Right atrium auricular region (tissue), 2 donors: ENCODE measurements at places on chromosomes 1 and 21. TPM values are rescaled to one million over a fixed set of nuclear protein-coding genes. Genes with fewer than 3 reads are reported as not detected.

Gene OR2T2
- total RNA-seq = not detected

DNA sequence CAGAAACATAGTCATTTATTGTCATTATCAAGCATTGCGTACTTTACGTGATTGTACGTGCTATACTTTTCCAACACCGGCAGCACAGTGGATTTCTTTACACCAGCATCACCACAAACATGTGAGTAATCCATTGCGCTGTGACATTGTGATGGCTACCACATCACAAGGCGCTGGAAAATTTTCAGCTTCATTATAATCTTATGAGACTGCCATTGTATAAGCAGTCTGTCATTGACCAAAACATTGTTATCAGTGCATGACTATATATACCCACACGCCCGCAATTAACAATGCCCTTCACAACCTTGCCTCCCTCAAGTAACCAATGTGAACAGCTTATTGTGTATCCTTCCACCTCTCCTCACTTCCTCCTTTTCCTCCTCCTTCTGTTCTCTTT, 137.6 kb downstream of the ZZZ3 start:
- no peak for DNase-seq

Gene MAP10
- 2.1 TPM for total RNA-seq

- DNase-seq = no peak
Measured at GRCh38 chr1:15962671-15963362, 13.1 kb downstream of the ZBTB17 start.

Gene MTARC1
- 4.0 TPM for total RNA-seq

Gene TMPRSS2
- not detected for total RNA-seq

Gene PRDM16
- total RNA-seq = 3.3 TPM

DNA sequence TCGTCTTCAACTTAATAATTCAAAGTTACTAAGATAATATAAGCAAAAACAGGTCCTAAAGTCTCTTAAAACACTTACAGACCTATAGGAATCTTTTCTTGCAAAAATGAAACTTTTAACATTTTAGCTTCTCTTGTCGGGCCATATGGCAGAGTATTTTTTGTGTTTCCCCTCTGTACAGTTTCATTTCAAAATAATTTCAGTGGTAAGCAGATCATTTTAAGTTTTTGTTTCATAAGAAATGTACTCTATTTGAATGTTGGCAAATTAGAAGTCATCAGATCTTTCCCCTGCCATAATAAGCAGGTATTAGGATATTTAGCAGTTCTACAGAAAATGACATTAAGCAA, 37.9 kb downstream of the RGL1 start:
- no peak for DNase-seq

Gene DCAF8
- 121 TPM for total RNA-seq

DNA sequence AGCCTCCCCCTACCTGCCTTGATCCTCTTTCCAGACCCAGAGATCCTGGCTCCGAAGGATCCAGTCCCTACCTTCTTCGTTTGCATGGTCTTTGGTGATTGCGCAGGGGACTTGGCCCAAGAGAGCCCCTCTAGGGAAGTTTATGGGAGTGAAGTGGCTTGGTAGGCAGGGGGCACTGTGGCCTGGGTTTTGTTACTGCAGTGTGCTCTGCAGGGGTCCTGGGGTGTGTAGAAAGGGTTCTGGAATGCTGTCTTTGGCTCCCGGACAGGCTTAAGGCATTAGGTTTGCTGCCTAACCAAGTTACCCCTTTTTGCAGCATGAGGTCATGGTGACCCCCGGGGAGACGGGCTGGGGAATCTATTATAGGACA, 3.8 kb downstream of the ATP8B2 start:
- DNase-seq = no peak

DNA sequence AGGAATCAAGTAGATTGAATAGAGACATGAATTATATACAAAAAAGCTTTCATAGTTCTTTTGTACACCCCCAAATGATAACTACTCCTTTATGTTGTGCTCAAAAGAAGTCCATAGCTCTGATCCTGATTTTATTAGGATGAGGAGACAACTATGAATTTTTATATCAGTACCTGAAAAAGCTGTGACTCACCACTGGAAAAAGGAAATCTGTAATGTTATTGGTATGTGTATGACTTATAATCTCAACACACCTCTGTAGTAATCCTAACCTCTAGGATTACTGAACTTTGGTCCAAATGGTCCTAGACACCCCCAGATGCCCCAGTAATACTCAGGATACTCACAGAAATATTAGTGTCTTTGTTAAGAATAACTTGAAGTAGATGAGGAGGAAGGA, 10.2 kb downstream of the PRKAB2 start:
- DNase-seq = no peak

GRCh38 chr1:172609528-172609927, 49.4 kb upstream of the FASLG start:
- DNase-seq = no peak

Gene TRABD2B
- total RNA-seq = 8.1 TPM

GRCh38 chr1:189149547-189150375, 1327.9 kb downstream of the BRINP3 start:
- no peak for DNase-seq

DNA sequence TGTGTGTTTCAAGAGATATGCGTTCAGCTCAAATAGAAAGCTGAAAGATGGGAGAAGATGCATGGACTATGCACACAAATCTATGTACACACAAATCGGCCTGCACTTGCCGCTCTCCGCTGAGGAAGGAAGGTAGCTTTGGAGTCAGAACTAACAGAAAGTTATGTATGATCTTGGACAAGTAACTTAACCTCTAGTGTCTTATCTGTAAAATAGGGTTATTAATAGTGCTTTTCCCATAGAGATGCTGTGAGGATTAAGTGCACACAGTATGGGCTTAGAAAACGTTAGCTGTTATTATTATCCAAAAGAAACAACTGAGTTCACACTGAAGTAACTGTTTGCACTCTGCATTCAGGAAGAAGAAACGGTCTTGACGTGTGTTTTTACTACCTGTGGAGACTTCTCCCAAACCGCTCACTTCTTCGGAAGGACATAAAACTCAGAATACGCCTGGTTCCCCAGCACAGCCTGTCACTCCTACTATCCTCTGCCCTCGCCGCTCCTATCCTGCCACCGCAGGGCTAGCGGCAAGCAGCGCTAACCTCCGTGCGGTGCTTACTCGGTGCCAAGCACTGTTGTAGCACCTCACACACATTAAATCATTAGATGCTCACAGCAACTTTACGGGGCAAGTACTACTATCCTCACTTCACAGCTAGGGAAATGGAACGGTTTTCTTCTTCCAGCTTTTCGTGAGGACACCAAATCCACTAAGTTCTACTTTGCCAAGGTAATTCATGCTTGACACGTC, 1.3 kb downstream of the TGFBR3 start:
- no peak for DNase-seq

GRCh38 chr1:206115791-206116190, 1.4 kb downstream of the AVPR1B start:
- peak; percentile 48 for DNase-seq

GRCh38 chr1:14667651-14667984, 69.1 kb downstream of the KAZN start:
- DNase-seq = no peak

DNA sequence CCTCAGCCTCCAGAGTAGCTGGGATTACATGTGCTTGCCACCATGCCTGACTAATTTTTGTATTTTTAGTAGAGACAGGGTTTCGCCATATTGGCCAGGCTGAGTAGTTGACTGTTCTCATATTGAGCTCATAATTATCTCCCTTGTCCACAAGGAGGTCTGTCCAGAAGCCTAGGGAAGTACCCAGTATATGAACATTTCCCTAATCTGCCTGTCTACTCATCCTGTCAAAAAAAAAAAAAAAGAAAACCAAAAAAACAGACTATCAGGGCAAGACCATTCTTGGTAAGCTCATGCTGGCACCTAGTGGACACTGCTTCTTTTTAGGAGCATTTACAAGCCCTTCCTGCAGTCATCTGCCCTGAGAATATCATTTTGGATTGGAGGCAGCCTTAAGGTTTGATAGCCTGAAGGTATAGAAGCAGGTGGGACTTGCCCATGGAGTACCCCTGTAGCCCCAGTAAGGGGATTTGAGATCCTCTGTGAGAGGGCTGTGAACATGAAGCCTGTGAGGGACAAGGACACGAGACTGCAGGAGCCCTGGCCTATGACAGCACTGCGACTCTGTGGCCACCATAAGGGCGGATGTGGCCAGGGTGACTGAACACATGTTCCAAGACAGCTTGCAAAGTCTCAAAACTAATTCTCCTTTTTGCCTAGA, 10.8 kb upstream of the DUSP12 start:
- DNase-seq = peak; percentile 69

Gene ASCL5
- total RNA-seq = not detected

Gene PCAT6
- not detected for total RNA-seq

Gene SHISA4
- total RNA-seq = 74.2 TPM

DNA sequence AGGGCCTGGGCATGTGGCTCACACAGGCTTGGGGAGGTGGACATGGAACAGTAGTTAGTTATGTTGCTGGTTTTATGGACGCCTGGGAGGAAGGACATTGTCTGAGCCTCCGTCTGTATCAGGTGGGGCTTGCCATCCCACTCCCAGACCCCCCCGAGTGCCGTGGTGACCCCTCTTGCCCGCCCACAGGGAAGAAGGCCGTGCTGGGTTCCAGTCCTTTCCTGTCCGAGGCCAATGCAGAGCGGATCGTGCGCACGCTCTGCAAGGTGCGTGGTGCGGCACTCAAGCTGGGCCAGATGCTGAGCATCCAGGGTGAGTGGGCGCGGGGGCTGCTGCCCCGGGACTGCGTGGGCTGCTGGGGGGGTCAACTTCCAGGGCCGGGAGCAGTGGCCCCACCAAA, 41.7 kb downstream of the COQ8A start:
- no peak for DNase-seq

- DNase-seq = no peak
Measured at GRCh38 chr1:58576727-58577653, at the start of gene TACSTD2. Gene TACSTD2, minus strand, starts transcription at chr1:58577252. Its CDS starts 96 bp downstream, at chr1:58577156.

DNA sequence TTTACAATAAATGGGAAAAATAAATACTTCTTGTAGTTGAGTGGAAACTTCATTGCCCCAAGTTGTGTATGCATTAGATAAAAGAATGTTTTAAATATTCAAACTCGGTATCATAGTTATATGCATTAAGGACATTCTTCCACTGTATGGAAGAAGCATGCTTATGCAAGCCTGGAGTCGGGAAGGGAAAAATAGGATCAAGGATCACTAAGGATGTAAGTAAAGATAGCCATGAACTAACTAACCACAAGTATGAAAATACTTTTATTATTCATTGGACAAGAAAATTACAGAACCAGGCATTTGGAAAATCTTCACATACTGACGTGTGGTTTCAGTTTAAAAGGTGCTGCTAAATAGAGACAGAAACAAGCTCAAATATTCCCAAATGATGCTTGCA, 26.9 kb upstream of the DPYD start:
- DNase-seq = no peak

- no peak for DNase-seq
Measured at GRCh38 chr1:52632732-52633290, at the start of gene SHISAL2A. Gene SHISAL2A, plus strand, starts transcription at chr1:52633168. Its CDS starts 326 bp downstream, at chr1:52633494.

DNA sequence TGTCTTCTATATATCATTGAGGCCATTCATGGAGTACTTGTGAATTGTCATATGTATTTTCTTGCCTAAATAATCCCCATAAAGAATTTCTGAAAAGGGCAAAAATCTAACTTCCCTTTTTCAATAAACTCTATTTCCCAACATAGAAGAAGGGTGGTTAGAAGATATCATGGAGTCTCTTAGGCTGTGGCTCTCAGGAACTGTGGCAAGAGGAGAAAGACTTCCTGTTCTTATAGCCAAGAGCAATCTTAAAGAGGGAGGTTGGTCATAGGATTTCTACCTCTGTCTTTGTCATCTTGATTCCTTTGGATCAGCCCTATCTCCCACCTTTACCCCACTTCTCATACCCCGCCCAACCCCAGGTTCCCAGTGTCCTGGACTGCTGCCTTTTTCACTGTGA, 175.8 kb downstream of the TYW3 start:
- DNase-seq = no peak

Gene ANXA9
- total RNA-seq = 7.7 TPM

GRCh38 chr1:59156051-59156450, 140.8 kb upstream of the FGGY start:
- DNase-seq = no peak

DNA sequence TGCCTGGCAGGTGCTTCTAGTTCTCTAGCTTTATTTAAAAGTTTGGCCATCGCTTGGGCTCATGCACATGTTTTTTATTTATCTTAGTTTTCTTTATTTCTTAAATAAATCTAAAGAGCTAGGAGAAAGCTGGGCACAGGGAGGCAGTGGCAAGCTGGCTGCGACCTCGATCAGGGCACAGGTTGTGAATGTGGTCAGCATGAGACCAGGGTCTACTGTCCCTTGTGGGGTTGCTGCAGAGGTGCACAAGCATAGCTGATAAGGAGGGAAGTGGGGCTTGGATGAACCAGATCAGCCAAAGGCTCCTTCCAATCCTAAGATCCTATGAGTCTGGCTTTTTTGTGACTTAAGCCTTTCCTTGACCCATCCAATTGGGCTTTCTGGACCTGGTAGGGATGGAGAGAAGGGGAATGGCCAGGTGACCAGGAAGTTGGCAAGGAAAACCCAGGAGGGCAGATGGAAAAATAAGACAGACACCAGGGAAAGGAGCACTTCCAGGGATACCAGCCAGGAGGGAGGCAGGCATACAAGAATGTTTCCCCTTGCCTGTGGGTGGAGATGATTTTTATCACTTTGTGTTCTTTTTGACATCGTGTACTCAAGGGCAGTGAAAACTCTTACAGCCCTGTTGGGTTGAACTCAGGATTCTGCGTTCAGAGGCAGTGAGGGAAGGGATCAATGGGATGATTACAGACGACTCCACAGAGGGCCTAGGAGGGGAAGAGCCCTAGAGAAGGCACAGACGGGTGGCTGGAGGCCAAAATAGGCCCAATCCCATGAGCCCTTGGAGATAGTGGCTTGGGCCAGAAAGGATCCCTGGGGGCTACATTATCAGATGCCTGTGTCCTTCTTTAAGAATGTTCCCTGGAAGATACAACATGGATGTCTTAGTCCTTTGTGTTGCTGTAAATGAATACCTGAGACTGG, 8.5 kb downstream of the CYP4B1 start:
- no peak for DNase-seq

Gene PTGER3
- 0.52 TPM for total RNA-seq
